ENCODE measurements at places on chromosomes 2 and 18.

GRCh38 chr2:201496785-201497184 is 45.2 kb downstream of the STRADB start:
- no peak for DNase-seq

DNA sequence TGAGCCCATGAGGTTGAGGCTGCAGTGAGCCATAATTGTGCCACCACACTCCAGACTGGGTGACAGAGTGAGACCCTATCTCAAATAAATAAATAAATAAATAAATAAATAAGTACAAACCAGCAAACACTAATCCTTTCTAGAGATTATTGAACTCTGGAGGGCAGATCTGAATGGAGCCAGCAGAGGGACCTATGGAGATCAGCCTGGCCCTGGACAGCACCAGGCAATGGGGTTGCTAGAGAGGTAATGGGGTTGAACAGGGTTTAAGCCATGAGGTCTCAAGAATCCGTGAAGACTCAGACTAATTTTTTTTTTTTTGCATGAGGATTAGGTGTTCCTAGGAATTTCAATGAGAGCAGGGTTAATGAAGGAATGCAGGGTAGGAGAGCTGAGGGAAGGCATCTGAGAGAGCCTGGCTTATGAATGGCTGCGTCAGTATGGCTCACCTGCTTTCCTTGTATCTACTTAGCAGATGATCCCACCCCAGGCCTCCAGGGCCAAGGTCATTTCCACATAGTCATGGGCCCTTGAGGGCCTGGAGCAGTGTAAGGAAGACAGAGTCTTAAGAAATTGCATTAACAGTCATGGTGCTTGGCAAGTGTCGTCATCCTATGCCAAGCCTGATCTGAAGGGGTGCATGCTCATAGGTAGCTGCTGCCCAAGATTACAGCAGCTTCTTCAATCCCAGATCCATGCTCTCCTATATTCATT is 34.6 kb upstream of the IL37 start:
- no peak for DNase-seq

- DNase-seq, result no peak
Observed at GRCh38 chr18:37484983-37485834, 80.4 kb downstream of the CELF4 start.

DNA sequence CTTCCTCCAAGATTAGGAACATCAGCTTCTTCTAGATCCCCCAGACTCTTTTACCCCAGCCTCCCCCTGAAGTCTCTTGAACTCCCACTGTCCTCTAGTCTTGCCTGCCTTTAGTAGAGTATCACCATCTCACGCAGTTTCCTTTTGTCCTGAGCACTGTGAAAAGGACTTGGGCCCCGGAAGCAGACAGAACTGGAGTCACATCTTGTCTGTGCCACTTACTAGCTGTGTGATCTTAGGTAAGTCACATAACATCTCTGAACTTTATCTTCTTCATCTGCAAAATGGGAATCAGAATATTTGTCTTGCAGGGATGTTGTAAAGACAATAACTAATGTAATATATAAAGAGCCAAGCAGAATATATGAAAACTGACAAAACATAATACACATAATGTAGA is 8.4 kb upstream of the TRABD2A start:
- no peak for DNase-seq

GRCh38 chr18:1047406-1047805 is 142.7 kb downstream of the ADCYAP1 start:
- DNase-seq, result no peak

GRCh38 chr2:216343221-216343980 is 28.9 kb downstream of the MARCHF4 start:
- DNase-seq, result no peak

- DNase-seq, result no peak
Observed at GRCh38 chr2:238942726-238943300, 94.9 kb downstream of the TWIST2 start.

DNA sequence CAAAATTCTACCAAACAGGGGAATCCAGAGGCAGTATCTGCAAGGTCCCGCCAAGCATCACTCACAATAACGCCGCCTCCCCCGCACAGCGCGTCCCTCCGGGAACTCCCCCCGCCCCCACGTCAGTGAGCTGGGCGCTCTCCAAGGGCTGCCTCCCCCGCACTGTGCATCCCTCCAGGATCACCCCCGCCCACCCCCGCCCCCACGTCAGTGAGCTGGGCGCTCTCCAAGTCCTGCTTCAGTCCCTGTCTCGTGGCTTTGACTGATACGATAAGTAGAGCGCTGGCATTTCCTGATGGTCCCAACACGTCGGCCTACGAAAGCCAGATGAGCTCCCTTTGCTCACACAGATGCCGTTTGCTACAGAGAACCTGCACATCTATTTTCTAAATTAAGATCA is 130.7 kb upstream of the TPO start:
- no peak for DNase-seq

GRCh38 chr2:85501248-85501647 is 37.7 kb upstream of the MAT2A start:
- DNase-seq, result no peak

- DNase-seq, result no peak
Observed at GRCh38 chr2:37573451-37574388, 97.7 kb downstream of the CDC42EP3 start.

GRCh38 chr18:74389991-74390390 is 67.1 kb downstream of the DIPK1C start:
- DNase-seq, result no peak

DNA sequence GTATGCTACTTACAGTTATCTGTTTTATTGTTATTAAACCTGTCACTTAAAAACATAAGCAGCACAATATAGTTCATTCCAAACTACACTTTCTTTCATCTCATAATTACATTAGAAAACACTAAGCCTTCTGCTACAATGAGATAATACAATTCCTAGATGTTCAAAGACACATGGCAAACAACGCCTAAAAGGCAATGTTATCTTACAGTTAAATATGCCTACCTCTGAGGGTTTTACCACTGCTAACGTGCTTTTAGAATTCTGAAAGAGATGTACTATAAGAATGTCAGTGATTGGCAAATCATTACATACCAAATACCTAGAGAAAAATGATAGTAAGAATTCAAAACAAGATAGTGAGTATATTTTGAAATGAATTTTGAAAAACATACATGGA is 46.8 kb upstream of the SPOPL start:
- DNase-seq, result no peak

- DNase-seq, result no peak
Observed at GRCh38 chr2:112519506-112519905, 22.8 kb upstream of the POLR1B start.

- DNase-seq, result no peak
Observed at GRCh38 chr18:71189581-71189980, 900.7 kb downstream of the SOCS6 start.

DNA sequence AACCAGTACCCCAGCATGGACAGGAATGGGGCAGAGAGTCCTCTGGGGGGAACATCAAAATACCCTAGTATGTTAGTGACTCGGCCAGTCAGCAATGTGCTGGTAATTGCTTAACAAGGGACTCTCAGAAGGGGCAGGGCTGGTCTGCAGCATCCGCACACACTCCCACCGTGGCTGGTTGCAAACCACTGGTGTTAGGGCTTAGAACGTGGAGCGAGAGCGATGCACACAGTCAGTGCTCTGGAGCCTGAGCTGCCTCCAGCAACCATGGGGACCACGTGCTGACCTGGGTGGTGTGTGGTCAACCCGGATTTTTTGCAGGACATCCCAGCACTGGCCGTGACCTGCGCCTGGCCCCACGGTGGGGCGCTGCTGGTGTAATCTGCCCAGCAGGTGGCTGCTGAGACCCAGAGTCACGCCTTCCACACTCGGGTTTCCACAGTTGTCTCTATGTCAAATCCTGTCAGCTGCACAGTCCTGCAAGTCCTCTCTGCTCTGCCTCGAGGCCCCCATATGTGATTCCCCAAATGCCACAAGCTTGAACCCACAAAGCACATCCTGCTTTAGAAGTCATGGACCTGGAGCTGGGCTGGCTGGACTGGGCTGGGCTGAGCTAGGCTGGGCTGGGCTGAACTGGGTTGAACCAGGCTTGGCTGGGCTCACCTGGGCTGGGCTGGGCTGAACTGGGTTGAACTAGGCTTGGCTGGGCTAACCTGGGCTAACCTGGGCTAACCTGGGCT is 50.6 kb upstream of the GPC1 start:
- DNase-seq, result no peak

- DNase-seq, result no peak
Observed at GRCh38 chr2:3024401-3024935, 353.1 kb downstream of the EIPR1 start.

DNA sequence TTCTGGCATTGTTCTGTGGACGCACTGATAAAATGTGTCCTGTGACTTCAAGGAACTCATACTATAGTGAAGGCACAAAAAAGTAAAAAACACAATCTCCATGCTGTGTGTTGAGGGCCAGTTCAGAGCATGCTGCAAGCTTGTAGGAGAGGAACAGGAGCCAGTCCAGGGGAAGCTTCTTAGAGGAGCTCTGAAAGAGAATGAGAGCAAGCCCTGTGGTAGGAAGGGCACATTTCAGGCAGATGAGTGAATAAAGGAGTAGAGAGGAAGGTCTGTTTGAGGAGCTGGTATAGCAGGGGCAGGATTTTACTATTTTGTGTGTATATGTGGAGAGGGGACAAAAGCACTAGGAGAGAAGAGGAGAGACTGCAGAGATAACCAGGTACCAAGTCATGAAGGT is 478.3 kb downstream of the ZEB2 start:
- DNase-seq, result no peak

- no peak for DNase-seq
Observed at GRCh38 chr18:52822160-52822559, 482.2 kb downstream of the DCC start.

- no peak for DNase-seq
Observed at GRCh38 chr2:58553937-58554336, 312.8 kb upstream of the FANCL start.

Measured in T-helper 9 cell (primary cell).